Activated T-cell treated with anti-CD3 and anti-CD28 coated beads, Interleukin-2, amount 50 U/mL, for 72 hours (primary cell): ENCODE measurements at places on chromosomes 3 and 15. TPM values are rescaled to one million over a fixed set of nuclear protein-coding genes. Genes with fewer than 3 reads are reported as not detected.

GRCh38 chr3:10531031-10531430, 25.6 kb upstream of the ATP2B2 start:
- DNase-seq, result no peak
- no peak overlapping the region for H3K4me3 ChIP-seq
- no peaks in the 10 kb centered on the region for H3K36me3 ChIP-seq

GRCh38 chr3:148450819-148451218, 246.9 kb upstream of the AGTR1 start:
- no peaks in the 10 kb centered on the region for H3K4me1 ChIP-seq
- H3K27me3 ChIP-seq, result no peaks in the 10 kb centered on the region
- no peaks in the 10 kb centered on the region for H3K36me3 ChIP-seq
- DNase-seq, result no peak

DNA sequence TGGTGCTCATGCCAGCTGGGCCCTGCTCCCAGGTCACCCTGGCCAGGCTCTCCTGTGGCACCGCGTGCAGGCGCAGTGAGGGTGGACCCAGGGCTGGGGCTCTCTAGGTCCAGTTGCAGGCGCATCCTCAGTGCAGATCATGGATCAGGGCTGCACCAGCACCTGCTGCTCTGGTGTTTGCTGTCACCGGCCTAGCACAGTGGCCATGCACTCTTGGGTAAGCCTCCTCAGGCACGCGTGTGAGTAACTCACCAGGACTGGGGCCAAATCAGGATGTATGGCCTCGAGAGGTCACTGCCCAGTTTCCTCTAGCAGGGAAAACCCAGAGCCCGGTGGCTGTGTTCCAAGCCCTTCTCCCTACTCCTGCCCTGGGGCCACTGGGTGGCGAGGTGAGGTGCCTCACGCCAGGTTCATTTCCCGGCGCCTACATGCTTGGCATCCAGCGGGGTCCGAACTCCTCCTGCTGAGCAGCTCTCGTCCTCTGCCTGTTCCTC, 45.5 kb upstream of the SLC41A3 start:
- DNase-seq, result no peak
- H3K4me3 ChIP-seq, result no peak overlapping the region
- H3K27ac ChIP-seq, result no peak overlapping the region
- no peaks in the 10 kb centered on the region for H3K36me3 ChIP-seq
- H3K27me3 ChIP-seq, result no peaks in the 10 kb centered on the region

- DNase-seq, result no peak
- H3K36me3 ChIP-seq, result no peaks in the 10 kb centered on the region
- H3K27me3 ChIP-seq, result no peaks in the 10 kb centered on the region
- no peak overlapping the region for H3K27ac ChIP-seq
- no peak overlapping the region for H3K4me3 ChIP-seq
Observed at GRCh38 chr3:47228088-47228487, 54.5 kb downstream of the KIF9 start.

DPPA2 gene
- total RNA-seq, result not detected

IGF2BP2 gene
- 0.53 TPM for total RNA-seq

GRCh38 chr3:157441102-157441624, 4.5 kb downstream of the PTX3 start:
- peaks cover 12% of the 10 kb centered on the region for H3K27me3 ChIP-seq
- DNase-seq, result no peak
- H3K4me3 ChIP-seq, result no peak overlapping the region

DNA sequence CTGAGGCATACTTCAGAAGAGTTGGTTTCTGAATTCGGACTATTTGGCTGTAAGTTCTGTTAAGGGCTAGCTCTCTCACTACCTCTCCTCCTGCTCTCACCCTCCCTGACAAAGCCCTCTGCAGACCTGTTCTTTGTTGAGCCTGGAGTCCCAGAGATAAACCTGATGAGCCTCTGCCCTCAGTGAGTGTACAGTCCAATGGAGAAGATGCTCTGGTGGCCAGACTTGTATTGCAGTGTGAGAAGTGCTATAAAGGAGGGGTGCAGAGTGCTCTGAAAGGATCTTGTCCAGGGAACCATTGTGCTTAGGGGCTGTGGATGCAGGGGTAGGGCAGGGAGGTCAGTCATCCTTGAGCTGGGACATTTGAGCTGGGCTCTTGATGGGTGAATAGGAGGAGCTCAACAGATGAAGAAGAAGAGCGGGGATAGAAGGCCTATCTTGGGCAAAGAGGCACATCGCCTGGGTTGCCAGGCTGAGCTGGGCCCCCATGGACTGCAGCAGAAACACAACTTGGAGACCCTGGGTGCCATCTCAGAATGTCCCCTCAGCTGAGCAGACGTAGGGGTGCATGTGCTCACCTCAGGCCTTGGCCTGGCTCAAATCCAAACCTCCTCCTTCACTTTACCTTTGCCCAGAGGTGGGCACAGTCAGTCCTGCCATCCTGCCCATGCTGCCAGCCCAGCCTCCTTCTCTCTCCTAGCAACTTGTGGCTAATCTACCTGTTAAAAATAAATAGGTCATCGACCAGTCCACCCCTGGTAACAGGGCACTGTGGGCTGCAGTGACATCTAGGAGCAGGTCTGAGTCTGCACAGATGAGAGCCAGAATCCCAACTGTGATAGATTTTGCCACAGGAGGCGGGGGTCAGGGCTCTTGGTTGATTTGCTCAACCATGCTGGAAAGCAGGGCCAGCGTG, 3.3 kb downstream of the CAND2 start:
- H3K27me3 ChIP-seq, result no peaks in the 10 kb centered on the region
- peaks cover 8% of the 10 kb centered on the region for H3K4me1 ChIP-seq
- no peak overlapping the region for H3K27ac ChIP-seq
- H3K36me3 ChIP-seq, result no peaks in the 10 kb centered on the region

DNA sequence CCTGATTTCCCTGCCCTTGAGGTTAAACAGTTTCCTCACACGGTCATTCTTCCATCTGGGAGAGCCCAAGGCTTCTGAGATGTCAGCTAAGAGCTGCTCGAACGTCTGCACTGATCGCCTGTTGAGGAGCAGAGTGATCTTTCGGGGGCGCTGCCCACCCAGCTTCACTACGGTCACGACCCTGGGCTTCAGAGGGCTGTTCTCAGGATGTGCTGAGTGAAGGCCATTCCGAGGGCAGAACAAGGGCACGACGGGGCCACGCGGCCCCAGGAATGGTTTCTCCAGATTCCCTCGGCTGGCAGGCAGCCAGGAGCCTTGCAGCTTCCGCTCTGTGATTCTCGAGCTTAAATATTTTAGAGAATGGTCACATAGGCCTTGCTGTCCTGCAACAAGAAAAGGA, 25.7 kb downstream of the DCLK3 start:
- no peak overlapping the region for H3K27ac ChIP-seq
- no peaks in the 10 kb centered on the region for H3K4me1 ChIP-seq
- DNase-seq, result no peak
- H3K36me3 ChIP-seq, result no peaks in the 10 kb centered on the region
- no peak overlapping the region for H3K4me3 ChIP-seq
